NCI-H82 (cell line): ENCODE measurements at places on chromosomes 5 and 9.
A peak's percentile ranks its signal among the peaks of the same experiment; 100 is the strongest.

DNA sequence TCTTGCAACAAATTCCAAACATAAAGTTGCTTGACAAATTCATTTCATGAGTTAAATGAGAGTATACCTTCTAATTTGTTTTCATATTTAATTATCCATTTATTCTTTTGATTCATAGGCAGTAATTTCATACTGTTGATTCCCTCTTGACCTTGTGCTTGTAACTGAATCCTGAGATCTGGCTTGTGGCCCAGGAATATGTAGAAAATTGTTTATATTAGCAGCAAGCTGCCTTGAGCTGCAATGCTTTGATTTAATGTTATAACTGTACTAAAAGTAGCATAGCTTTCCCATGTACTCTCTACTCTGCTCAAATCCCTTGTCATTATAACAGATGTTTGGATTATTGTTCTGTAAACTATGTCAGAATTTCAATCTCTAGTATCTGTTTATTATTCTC lies 780.7 kb downstream of the NR2F1-AS1 start:
- DNase-seq: no peak

DNA sequence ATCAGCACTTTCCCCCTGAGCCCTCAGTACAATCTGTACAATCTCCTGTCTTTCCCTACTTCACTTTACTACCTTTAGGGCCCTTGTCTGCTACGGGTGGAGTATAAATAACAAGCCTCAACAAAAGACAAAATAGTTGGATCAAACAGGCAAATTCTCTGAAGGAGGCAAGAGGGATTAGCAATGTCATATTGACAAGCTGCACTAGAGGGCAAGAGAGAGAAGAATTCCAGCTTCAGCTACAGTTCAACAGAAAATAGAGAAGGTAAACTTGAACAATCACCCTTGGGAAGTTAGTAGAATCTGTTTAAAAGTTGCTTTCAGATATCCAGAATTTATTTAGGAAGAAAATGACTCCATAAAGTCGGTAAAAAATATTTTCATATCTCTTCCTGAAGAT lies 68.4 kb upstream of the IZUMO3 start:
- DNase-seq: peak; percentile 38

DNA sequence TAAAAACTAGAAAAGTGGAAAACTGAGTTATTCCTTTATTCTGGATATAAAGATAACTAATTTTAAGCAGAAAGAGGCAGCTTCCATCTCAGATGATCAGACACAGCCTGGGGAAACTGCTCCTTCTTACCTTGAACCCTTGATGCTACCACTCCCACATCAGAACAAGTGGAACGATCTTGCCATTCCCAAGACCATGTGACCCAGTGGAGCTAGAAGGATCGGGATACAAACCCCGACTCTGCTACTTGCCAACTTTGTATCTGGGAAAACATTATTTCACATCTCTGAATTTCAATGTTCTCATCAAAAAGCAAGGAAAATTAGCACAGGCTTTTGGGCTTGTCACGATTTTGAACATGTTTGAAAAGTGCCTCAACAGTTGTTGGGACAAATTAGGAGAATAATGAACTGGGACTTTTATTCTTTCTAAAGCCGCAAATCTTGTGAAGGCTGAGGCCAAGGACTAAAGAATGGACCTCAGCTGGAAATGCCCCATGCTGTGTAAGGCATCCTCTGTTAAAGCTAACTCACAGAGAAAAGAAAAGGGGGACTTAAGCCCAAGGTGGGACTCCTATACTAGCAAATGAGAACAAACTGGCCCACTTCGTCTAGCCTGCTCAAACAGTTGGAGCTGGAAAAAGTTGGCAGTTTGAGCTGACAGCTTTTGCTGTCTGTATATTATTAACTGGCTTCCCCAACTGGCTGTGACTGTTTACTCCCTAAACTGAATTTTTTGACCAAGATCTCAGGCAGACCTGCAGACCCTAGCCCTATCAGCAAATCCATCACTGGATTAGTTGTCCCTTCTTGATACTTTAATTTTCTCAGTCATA lies 552.3 kb downstream of the EFNA5 start:
- no peak for DNase-seq

DNA sequence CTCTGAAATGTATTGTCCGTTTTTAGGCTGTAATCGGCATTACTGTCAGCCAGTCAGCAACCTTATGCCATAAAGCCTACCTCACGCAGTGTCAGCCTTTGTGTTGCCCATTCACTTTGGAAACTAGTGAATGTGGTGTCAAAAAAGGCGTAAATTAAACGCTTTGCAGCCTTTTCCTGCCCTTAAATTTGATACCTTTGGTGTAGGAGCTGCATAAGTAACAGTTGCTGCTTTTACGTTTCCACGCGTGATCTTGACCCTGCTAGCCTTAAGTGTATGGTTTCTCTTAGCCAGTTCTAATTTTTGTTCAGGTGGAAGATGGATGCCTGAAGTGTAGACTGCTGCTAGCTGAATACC lies 257.7 kb downstream of the EPB41L4A start:
- DNase-seq: peak; percentile 32

DNA sequence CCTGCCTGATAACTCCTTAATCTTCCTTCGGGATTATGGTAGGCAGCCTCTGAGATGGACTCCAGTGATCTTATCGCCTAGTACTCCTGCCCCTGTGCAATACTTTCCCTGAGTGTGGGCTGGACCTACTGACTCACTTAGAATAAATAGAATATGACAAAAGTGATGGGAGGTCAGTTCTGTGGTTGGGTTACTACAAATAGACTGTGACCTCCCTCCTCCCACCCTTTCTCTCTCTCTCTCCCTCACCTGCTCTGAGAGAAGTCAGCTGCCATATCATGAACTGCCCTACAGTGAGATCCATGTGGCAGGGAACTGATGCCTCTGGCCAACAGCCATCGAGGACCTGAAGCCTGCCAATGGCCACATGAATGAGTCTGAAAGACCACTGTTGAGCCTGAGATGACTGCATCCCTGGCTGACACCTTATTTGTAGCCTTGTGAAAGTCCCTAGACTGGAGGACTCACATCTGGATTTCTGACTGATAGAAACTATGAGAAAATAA lies 31.7 kb downstream of the NRG2 start:
- peak; percentile 61 for DNase-seq

GRCh38 chr5:71810023-71810422 lies 90.9 kb downstream of the CARTPT start:
- DNase-seq: no peak

- DNase-seq: no peak
These were observed 52.7 kb downstream of the COL5A1 start for GRCh38 chr9:134694368-134694665.

DNA sequence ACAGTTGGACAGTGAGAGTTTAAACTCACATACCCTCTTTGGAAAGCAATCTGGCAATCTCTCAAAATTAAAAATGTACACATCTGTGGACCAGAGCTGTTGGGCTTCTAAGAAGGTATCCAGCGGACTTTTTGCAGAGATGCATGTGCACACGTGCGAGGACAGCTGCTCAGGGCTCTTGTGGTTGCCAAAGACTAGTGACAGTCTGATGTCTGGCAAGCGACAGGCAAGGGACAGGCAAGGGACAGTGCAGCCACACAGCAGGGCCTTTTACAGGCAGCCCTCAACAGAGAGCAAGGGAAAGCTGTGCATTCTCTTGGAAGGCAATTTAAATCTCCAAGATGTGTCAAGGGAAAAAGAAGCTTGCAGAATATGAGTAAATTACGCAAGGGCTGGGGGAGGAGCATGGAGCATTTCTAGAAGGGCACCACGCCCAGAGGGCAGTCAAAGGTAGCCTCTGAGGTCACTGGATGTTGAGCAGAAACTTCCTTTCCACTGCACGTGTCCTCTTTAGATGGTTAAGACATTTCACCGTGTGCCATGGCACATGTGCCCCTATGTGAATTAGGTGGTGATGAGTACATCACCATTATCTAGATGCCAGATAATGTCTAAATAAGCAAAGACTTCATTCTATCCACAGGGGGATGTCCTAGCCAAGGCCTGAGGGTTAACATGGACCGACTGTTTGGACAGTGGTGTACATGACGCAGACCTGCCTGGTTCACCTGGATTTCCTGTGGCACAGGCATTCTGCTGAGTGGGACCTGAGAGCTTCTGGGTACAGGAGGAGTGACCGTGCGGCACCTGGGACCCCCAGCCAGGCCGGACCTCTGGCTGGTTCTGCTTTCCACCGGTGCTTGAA lies 9.1 kb downstream of the GFPT2 start:
- DNase-seq: no peak

GRCh38 chr9:129756191-129756590 lies 3.3 kb upstream of the PTGES start:
- no peak for DNase-seq

- DNase-seq: no peak
These were observed 10.4 kb downstream of the STOM start for GRCh38 chr9:121359351-121360294.

- no peak for DNase-seq
These were observed 89.7 kb upstream of the EQTN start for GRCh38 chr9:27386571-27387091.

DNA sequence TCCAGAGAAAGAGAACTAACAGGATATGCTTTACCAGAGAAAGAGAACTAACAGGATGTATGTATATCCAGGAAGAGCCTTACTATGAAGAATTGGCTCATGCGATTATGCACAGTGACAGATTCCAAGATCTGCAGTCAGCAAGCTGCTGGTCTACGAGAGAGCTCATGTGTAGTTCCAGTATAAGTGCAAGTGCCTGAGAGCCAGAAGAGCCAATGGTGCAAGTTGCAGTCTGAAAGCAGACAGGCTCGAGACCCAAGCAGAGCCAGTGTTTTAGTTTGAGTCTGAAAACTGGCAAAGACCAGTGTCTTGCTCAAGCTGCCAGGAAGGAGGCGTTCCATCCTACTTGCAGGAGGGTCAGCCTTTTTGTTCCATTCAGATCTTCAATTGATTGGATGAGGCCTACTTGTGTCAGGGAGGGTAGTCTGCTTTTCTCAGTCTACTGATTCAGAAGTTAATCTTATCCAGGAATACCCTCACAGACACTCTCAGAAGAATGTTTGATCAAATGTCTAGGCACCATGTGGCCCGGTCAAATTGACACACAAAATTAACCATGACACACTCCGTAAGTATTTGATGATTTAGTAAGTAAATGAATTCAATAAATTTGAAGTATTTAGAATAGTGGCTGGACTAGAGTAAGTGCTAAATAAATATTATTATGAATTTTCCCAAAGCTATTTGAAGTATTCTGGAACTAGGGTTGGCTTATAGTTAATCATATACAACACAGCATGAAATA lies 372.1 kb upstream of the SGCD start:
- no peak for DNase-seq

DNA sequence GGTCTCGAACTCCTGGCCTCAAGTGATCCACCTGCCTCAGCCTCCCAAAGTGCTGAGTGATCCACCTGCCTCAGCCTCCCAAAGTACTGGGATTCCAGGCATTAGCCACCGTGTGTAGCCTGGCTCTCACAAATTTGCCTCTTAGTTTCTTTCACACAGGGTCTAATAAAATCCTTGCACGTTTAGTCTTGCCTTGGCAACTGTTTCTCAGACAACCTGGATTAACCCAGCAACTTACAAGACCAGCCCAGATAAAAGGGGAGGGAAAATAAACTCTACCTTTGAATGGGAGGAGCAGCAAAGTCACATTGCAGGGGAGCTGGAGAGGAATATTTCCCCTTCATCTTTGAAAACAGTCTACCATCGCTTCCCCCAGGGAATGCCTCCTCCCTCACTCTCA lies 29.3 kb upstream of the GNA14 start:
- DNase-seq: no peak

GRCh38 chr9:133235549-133236222 lies 26.6 kb upstream of the OBP2B start:
- no peak for DNase-seq

DNA sequence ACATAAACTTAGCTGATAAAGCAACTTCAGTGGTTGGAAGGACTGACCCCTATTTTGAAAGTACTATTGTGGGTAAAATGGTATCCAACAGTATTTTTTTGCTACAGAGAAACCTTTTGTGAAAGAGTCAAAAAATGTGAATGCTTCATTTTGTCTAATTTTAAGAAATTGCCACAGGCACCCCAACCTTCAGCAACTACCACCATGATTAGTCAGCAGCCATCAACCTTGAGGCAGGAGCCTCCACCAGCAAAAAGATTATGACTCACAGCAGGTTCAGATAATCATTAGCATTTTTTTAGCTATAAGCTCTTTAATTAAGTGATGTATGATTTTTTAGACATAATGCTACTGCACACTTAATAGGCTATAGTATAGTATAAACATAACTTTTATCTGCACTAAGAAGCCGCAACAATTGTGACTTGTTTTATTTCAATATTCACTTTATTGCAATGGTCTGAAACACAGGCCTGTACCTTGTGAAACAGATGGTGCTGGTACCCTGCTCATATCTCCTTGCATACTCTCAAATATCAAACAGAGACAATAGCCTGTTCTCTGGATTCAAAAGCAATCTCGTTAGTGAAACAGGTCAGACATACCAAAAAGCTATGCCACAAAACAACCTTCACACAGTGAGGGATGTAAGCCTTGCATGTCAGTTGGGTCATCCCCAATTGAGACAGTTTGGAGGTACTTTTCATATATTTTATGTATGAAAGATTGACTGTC lies 261.2 kb upstream of the FAM174A start:
- DNase-seq: peak; percentile 37

DNA sequence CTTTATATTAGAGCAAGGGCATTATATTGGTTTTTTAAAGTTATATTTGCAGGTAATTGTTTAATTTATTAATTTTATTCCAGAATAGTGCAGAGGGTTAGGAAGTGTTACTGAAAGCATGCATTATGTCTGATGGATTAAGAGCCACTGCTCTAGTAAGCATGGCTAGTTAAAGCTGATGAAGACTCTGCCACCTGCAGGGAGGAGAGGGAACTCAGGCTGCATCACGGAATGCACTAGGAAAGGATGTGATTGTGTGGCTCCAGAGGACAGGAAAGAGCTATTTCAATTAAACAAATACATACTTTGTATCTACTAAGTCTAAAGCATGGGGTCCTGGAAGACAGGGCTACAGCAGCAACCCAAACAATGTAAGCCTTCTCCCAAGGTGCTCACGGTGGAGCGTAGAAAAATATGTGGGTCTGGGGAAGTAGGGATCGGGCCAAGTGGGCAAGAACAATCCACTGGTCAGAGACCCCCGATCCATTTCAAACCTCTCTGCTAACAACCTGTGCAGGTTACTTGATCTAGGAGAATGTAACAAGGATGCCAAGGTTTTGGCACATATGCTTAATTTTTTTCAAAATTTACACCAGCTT lies 15.3 kb upstream of the GRXCR2 start:
- DNase-seq: peak; percentile 87

GRCh38 chr5:165410476-165410875 lies 1905.1 kb downstream of the MAT2B start:
- DNase-seq: no peak

GRCh38 chr9:107874591-107875369 lies 385.2 kb upstream of the KLF4 start:
- no peak for DNase-seq
